ENCODE measurements at places on chromosomes 3 and 15.
A peak's percentile ranks its signal among the peaks of the same experiment; 100 is the strongest.

GRCh38 chr15:86854176-86854575 lies 774.5 kb downstream of the AGBL1 start:
- DNase-seq, result no peak

DNA sequence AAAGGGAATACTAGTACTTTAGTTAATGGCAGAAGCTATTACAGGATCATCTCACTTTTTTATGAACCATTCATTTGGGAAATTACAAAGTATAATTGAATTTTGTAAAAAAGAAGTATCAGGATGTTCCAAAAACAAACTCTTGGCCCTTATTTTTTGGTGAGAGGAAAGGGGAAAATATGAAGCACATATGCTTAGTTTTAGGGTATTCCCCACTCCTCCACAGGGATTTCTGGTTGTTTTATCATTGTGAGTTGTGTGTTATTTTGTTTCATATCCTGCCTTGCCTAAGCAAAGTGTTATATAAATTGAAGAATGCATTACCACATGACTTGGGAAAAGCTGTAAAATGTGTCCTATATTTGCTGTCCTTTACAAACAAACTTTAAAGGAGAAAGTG lies 227.0 kb downstream of the FMN1 start:
- DNase-seq, result no peak

DNA sequence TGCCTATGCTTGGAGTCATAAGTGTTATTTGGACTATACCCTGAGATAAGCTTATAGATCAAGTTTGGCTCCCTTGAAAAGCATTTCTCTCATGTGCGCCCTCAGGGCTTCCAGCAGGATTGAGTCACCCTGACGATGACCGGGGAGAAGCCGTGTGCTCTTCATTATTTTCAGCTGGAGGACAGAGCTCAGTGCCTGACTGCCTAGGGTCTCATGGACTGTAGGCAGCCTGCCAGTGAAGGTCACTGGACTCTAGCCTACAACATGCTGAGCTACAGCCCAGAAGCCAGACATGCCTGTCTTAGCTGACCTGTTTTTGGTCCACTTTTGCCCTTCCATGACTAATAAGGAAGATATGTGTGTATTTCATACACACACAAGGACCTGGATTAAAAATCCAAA lies 31.6 kb upstream of the NUDT16 start:
- DNase-seq, result peak; percentile 78

GRCh38 chr3:4548780-4549179 lies 55.6 kb downstream of the ITPR1 start:
- DNase-seq, result peak; percentile 8

GRCh38 chr15:83711236-83711635 lies 57.3 kb downstream of the ADAMTSL3 start:
- no peak for DNase-seq

GRCh38 chr15:85284497-85284896 lies 95.9 kb upstream of the AKAP13 start:
- DNase-seq, result no peak

DNA sequence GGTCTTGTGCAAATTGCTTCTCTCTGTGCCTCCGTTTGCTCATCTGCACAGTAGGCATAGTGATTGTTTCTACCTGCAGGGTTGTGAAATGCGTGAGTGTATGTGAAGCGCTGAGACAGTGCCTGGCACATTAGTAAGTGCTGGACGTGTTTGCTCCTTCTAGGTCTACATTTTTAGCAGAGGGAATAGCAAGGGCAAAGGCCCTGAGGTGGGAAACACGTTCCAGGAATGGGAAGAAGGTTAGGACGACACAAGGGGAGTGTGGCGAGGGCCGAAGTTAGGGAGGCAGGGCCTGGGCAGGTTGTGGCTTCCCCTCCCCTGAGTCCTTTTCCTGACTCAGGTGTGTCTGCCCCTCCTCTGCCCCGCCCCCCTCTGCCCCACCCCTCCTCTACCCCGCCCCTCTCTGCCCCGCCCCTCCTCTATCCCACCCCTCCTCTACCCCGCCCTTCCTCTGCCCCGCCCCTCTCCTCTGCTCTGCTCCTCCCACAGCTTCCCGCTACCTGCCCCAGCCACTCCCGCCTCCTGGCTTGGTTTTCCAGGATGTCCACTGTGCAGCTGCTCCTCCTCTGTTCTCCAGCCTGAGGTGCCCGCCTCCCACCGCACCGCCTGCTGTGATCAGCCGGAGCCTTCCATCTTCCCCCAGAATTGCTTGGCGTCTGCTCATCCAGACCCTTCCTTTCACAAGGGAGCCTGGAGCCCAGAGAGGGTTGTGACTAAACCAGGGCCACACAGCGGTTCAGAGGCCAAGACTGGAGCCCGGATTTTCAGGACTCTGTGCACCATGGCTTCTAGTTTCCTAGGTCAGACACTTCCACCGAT lies 31.1 kb upstream of the SMAD6 start:
- no peak for DNase-seq

GRCh38 chr3:104717828-104718196 lies 648.9 kb upstream of the ALCAM start:
- DNase-seq, result no peak

- no peak for DNase-seq
Measured at GRCh38 chr3:35601959-35602358, 37.4 kb upstream of the ARPP21 start.

DNA sequence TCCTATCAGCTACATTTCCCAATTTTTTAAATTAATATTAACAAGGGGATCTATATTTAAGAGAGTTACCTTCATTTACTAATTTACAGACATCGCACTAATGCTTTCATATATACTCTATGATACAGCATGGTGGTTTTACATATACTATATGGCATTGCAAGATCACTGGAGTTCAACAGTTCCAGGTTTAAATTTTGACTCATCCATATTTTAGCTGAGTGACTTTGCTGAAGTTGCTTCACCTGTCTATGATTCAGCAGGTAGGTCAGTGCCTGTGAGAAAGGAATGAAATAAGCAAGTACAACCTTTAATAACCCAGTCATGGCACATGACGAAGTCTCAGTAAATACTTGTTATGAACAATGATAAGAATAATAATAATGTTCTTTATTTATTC lies 211.1 kb downstream of the P3H2 start:
- no peak for DNase-seq
